ENCODE measurements at places on chromosomes 5 and 9.
A peak's percentile ranks its signal among the peaks of the same experiment; 100 is the strongest.

DNA sequence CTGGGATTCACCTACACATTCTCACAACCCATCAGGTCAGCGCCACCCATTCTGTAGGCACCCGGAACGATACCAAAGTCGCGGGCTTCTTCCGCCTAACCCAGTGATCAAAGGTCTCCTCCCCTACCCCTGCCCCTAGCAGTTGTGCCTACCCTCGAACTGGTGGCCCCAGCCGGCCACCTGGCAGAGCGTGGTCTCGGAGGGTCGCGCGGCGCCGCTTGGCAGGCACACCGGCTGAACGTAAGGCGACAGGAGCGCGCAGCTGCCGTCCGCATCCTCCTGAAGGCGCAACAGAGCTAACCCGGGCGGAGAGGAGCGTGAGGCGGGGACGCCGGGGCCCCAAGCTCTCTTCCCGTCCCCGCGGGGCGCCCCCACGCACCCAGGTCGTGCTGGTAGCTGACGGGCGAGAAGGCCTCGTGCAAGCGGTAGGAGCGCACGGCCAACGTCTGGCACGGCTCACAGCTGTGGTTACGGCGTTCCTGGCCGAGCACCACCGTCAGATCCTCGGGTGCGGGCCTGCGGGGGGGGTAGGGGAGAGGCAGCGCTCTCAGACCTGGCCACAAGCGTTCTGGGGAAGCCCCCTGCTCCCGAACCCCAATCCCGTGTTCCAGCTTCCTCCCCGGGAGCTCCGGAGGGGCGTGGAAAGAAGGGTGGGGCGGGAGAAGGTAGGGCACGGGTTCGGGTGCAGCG is 2.8 kb upstream of the PFN3 start:
- DNase-seq: peak; percentile 66

GRCh38 chr5:131950706-131951105 is 5.2 kb upstream of the MEIKIN start:
- DNase-seq: no peak

- DNase-seq: peak; percentile 43
Measured at GRCh38 chr5:56480078-56480704, 247.1 kb upstream of the ANKRD55 start.

DNA sequence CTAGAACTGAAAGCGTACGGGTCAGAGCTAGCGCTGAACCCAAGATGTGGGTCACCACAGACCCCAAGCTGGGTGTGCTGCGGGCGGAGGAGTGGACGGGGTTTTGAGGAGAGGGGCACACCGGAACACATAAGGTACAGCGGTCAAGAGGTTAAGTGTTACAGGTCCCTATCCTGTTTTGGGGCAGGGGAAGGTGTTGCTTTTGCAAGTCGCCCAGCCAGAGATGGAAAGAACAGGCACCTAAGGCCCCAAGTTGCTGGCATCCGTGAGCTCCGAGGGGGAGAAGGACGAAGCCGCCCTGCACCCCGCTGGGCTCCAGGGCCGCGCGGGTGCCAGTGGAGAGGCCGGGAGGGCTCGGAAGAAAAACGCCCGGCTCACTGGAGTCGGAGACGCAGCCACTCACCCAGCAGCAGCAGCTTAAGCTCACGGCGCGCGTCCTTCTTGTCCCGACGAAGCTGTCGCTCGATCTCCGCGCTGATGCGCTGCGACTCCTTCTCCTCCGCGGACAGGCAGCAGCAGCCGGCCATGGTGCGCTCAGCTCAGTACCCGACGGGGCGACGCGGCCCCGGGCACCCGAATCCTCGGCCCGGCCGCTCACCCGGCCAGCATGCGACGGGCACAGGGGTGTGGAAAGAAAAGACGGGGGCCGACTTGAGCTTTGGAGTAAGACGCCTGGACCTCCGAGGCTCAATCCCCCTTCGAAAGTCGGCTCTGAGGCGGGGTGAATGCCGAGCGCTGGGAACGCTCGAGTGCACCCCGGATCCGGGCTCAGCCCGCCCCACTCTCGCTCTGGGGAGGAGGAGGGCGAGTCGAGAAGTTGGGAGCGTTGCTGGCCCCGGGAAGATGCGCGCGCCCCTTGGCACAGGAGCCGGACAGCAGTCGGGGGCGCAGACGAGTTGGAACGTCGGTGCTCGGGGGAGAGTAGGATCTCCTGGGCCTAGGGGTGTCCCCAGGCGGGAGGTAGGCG is 572 bp downstream of the GNA14 start:
- no peak for DNase-seq

DNA sequence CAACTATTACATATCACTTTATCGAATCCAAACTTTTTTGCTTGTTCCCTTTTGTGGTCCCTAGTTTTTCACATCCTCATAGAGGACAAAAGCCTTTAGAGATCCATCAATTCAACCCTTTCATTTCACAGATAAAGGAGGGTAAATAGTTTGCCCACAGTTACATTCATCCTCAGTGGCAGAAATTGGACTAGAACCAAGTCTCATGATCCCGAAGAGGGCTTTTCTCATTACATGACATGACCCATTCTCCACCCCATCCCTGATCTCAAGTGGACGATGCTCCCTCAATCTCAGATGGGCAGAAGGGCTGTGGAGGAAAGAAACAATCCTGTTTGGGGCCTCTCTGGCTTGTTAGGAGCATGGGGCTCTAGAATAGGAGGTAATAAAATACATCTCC is 23.1 kb downstream of the TICAM2 start:
- DNase-seq: no peak

GRCh38 chr5:31135542-31135941 is 57.9 kb upstream of the CDH6 start:
- DNase-seq: no peak

GRCh38 chr9:76996700-76997099 is 22.8 kb upstream of the FOXB2 start:
- DNase-seq: no peak

- DNase-seq: no peak
Measured at GRCh38 chr9:81686614-81687520, 2.5 kb downstream of the TLE1 start.

DNA sequence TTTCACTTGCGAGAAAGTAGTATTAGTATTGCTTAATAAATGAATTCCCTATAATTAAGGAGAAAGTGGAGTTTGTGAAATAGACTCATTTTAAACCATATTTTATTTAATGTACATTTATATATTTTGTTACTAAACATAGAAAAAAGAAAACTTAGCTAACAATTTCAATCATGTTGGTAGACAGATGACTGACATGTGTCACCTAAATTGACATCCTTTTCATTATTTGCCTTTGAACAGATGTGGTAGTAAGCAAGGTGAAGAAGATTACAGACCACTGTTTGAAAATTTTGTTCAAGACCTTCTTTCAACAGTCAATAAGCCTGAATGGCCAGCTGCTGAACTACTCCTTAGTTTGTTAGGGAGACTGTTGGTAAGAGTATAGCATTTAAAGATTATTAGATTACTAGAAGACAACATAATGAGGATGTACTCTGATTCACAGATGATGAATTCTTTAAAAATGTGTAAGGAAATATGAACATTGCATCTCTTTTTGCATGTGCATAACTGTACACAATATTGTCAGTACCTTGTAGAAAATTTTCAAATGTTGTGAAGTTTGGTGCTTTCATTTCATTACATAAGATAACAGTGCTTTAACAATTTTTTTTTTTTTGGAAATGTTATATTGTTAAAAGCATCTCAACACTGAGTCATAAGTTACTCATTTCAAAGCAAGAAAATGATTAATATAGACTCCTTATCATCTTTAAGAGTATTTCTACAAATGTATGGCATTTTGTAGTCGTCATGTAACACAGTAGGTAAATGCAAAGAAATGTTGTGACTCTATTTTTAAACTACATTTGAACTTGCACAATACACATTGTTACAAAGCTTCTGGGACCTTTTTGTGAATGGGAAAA is 139.5 kb downstream of the NIPBL start:
- DNase-seq: no peak

DNA sequence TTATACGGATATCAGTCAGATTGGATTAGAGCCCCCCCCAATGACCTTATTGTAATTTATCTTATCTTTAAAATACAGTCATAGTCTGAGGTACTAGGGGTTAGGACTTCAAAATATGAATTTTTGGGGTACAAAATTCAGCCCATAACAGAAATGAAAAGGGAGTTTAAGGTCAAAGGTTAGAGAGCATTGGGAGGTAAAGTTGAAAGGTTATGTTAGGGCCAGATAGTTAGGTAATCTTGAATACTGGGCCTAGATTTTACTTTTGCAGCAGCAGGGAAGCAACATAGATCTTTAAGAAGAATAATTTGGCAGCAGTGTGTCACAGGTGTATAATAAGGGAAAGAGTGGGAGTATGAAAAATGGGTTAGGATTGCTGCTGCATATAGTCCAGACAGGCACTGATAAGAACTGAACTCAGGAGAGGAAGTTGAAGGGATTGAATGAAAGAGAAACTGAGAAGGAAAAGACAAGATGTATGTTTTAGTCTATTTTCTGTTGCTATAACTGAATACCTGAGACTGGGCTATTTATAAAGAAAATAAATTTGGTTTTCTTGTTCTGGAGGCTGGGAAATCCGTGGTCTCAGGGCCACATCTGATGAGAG is 10.7 kb upstream of the GCNT4 start:
- DNase-seq: no peak

DNA sequence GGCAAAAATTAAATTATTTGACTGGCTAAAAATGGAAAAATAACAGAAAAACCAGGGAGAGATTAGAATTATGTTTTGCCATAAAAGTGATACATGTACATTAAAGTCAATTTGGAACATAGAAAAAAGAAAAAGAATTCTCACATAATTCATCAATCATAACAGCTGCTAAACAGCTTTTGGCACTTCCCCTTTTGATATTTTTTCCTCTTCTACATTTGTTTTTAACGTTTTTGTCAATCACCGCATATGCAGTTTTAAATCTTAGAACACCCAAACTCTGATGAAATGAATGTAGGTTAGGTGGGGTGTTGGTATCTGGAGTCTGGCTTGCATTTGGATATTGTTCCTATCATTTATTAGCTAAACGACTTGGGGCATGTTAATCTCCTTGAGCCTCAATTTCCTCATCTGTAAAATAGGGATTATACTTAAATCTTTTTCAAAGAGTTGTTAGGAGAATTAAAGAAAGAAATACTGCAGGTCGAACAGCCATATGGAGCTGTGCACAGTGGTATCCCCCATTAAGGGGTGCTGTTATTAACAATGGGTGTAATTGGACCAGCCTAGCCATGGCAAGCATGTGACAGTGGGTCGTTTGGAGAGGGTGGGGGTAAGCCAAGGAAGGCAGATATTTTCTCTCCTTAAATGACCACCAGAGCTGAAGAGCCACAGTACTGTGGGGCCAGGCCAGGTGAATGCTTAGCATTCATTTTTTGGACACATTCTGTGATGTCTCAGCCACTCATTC is 22.6 kb downstream of the NPR3 start:
- DNase-seq: no peak

GRCh38 chr5:5105531-5105930 is 34.6 kb upstream of the ADAMTS16 start:
- no peak for DNase-seq

GRCh38 chr9:93480728-93481324 is 27.4 kb upstream of the FAM120AOS start:
- DNase-seq: no peak

GRCh38 chr9:38004809-38005560 is 64.0 kb downstream of the SHB start:
- DNase-seq: no peak

GRCh38 chr5:21802869-21803490 is 1050.2 kb downstream of the CDH12 start:
- DNase-seq: no peak

DNA sequence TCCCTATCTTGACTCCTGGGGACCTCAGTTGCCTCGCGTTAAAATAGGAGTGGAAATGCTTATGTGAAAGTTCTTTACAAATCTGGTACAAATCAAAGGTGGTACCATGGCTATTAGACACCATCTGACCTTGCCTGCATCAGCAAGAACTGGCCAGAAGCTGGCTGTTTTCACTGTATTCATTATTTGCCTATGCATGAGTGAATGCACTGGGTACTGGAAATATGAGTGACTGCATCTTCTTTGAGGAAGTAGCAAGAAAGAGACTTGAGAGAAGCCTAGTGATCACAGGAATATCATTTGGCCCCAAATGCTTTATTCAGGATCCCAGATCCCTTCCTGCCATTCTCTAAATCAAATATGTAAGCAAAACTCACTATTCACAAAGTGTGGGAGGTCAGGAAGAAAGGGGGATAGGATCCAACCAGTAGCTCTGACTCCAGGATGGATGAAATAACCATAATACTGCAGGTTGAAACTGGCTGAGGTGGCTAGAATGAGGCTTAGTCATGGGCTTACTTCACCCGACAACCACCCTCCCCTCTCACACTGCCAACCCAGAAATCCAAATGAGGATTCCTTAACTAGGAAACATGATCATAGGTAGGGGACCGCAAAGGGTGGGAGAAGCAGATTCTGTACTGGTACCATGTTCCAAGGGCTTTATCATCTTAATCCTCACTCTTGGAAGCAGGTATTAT is 56.7 kb downstream of the FAM114A2 start:
- DNase-seq: no peak

DNA sequence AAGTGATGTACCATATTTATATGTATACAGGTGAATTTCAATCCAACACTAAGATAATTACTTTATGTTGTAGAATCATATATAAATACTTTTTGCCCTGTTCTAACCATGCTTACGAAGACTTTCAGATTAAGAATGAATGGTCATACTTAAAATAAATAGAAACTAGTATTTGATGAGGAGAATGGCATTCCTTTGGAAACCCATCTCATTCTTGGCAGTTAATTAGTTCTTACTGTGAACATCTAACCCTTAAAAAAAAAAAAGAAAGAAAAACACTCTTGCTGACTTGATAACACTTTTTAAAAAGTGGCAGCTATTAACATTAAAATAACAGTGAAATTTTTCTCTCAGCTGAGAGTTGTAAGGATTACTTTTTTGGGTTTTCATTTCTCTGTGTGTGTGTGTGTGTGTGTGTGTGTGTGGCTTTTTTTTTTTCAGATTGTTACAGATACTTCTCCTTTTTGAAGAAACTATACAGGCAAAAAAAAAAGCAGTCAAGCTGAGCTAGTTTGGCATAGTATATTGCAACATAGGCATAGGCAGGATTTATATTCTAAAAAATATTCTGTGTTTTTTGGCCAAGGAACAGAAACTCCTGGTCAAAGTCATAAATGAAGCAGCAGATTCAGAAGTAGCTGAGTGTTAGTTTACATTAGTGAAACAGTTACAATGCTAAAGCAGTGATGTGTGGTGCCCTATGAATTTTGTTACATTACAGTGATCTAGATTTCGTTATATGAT is 163.5 kb downstream of the CD180 start:
- DNase-seq: no peak

- no peak for DNase-seq
Measured at GRCh38 chr9:126532489-126532888, 81.2 kb upstream of the LMX1B start.

DNA sequence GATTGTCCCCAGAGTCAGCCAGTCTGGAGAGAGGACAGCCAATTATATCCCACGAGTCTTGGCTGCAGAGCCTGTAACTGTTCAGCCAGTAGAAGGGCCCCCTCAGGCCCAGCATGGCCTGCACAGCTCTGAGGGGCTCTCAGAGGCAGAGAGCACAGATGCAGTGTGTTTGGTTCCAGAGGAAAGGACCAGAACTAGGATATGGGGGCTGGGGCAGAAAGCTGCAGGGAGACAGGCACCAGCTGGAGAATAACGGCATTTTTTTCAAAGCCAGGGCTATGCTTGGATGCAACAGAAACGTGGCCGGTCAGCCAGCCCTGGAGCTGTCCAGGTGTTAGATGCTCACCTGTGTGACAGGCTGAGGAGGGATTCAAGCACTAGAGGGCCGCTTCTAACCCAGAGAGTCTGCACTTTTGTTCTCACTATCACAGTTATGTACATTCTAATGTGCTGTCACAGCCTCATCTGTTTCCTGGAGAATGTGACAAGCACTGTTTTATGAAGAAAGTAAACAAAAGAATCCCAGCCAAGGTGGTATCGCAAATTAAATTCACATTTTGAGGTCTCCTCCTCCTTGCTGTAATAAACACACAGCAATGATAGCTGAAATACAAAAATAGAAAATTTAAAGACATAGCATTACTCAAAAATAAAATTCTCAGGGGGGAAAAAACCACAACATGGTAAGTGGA is 96.5 kb downstream of the GABBR2 start:
- no peak for DNase-seq

All from CD4-positive, alpha-beta memory T cell (primary cell).